NAMALWA (cell line): ENCODE measurements at places on chromosomes 3 and 15.
A peak's percentile ranks its signal among the peaks of the same experiment; 100 is the strongest.

DNA sequence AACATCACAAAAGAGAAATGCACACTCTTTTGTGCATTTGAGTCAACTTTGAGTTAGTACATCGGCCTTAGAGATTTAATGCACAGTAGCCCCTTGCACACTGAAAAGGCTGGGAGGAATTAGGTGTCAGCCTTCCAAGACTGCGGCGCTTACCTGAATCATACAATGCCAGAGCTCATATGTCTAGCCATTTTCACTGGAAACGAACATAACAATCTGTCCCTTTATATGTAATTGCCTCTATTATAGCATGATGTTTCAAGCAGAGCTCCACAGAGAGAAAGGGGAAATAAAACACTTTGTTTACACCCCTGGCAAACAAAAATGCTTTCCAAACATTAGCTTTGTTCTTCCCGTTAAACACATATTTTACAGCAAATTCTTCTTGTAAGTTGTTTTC, 315.7 kb upstream of the SLCO3A1 start:
- no peak for DNase-seq

GRCh38 chr3:175288621-175289020, 429.5 kb downstream of the NAALADL2 start:
- no peak for DNase-seq

GRCh38 chr15:29678504-29679034, 143.7 kb downstream of the TJP1 start:
- no peak for DNase-seq

DNA sequence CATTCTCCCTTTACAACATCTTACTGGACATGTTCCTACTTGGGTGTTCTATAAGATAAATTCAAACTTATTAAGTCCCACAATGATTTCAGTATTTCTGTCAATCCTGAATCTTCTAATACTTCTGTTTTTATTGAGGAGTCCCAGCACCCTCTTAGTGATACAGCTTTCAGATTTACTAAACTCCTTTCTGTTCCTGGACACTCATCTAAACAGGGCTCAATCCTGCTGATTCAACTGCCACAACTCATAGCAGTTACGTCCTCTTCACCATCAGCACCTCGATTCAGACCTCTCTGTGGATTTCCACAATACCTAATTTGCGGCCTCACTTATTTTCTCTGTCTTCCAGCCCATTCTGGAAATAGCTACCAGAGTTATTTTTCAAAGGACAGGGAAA, 101.6 kb downstream of the KCNMB2 start:
- no peak for DNase-seq

DNA sequence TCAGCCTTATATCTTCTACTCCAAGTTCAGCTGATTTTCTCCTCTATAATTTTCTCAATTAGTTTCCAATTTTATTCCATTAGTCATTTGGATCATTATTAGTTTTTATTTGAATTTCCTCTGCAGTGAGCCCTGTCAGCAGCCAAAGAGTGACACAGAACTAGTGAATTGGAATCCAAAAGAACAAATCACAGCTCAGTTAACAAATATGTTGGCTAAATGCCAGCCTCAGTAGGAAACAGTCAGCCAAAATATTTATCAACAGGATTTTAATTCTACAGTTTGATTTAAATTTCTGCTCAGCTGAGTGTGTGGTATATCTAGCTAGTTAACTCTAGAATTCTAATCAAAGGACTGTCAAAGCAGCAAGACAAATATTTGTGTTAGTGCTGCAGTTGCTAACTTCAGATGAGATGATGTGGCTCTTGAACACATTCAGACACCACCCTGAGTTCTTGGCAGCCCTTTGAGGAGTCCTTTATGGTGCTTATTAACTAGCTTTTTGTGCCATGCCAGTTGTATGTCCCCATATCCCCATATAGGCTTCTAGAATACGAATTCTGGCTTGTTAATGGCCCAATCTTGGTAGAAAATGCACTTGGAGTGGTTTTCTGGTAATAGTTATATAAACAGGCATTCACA, 194.5 kb downstream of the CPNE4 start:
- no peak for DNase-seq

GRCh38 chr15:63243101-63243500, 34.3 kb upstream of the APH1B start:
- no peak for DNase-seq

DNA sequence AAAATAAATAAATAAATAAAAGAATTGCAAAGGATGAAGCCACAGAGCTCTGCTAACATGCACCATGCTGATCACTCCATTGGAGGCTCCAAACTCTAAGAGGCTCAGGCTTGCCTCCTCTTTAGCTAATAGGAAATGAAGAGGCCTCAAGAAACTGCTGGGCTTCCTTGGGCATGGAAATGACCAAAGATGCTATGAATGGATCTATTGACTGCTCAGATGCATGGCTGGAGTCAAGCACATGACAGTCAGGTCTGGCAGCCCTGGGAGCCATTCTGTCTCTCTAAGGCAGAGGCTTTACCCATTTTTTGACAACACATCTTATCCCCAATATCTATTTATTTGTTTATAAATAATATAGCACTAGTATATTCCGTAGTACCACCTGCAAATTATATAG, 5.3 kb upstream of the LIPC start:
- no peak for DNase-seq

DNA sequence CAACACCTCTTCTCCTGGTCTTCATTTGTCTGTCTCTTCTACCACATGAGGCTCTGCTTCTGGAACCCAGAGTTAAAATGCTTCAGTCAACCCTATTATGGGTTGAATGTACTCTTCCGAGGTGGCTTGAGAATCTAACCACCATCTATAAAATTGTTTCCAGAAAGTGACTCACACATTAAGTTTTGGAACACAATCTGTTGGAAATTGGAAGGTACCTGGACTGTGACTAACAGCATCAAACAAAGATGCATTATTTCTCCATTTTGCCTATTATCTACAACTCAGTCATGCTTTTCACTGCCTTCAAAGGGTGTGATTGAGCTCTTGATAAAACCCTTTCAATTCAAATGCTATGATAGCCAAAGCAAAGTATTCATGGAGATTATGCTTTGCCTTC, 499.0 kb upstream of the SEMA6D start:
- DNase-seq, result no peak

- DNase-seq, result no peak
Observed at GRCh38 chr15:77831986-77832385, 199.3 kb upstream of the LINGO1 start.

GRCh38 chr3:175535351-175535750, 676.2 kb downstream of the NAALADL2 start:
- no peak for DNase-seq

- no peak for DNase-seq
Observed at GRCh38 chr3:128395500-128396162, 71.1 kb downstream of the DNAJB8 start.

- DNase-seq, result peak; percentile 30
Observed at GRCh38 chr3:101677436-101678286, 729 bp upstream of the ZBTB11 start.

- no peak for DNase-seq
Observed at GRCh38 chr15:93291380-93291779, 202.4 kb upstream of the RGMA start.

- DNase-seq, result no peak
Observed at GRCh38 chr3:165406425-165406824, 210.2 kb upstream of the SLITRK3 start.

GRCh38 chr3:117407317-117407716, 697.7 kb downstream of the TUSC7 start:
- DNase-seq, result peak; percentile 26

GRCh38 chr3:140708815-140709214, 31.0 kb downstream of the TRIM42 start:
- no peak for DNase-seq

DNA sequence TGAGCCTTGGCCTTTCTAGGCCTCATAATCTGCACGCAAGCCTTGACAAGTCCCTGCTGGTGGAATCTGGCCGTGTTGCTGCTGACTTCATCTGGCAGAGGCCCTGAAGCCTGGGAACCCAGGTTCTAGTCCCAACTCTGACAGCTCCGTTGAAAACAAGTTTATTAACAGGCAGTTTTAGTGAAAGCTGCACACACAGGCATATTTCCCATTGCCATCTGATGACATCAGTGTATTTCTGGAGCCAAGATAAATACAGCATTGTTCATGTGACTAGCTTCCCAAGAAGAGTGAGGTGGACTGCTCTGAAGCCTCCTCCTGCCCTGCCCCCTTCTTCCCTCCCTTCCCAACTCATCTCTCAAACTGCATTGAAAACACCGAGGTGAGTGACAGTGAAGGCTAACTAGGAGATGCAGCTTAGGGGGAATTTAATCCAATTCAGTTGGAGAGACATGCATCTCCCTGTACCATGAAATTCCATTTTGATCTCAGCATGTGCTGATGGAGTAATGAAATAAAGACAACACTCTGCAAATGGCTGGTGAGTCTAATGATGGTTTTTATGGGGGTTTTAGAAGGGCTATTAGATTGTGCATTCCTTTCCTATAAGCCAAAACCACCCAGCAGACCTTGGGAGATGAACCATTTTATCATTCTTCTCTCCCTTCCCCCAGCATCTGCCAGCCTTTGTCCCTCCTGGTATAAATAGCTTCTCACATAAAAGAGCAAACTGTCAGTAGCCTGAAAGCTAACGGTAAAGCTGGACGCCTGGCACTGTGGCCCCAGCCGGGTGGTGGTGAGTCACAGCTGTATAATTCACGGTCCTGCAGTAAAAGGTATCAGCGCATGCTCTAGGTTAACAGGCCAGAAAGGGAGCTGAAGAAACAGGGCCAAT, 38.0 kb downstream of the PRICKLE2 start:
- no peak for DNase-seq

- peak; percentile 91 for DNase-seq
Observed at GRCh38 chr3:187025656-187026316, 95.5 kb downstream of the ST6GAL1 start.

GRCh38 chr15:57485869-57486268, 105.8 kb upstream of the MYZAP start:
- no peak for DNase-seq

- DNase-seq, result no peak
Observed at GRCh38 chr3:125479091-125479490, 40.9 kb downstream of the SNX4 start.

DNA sequence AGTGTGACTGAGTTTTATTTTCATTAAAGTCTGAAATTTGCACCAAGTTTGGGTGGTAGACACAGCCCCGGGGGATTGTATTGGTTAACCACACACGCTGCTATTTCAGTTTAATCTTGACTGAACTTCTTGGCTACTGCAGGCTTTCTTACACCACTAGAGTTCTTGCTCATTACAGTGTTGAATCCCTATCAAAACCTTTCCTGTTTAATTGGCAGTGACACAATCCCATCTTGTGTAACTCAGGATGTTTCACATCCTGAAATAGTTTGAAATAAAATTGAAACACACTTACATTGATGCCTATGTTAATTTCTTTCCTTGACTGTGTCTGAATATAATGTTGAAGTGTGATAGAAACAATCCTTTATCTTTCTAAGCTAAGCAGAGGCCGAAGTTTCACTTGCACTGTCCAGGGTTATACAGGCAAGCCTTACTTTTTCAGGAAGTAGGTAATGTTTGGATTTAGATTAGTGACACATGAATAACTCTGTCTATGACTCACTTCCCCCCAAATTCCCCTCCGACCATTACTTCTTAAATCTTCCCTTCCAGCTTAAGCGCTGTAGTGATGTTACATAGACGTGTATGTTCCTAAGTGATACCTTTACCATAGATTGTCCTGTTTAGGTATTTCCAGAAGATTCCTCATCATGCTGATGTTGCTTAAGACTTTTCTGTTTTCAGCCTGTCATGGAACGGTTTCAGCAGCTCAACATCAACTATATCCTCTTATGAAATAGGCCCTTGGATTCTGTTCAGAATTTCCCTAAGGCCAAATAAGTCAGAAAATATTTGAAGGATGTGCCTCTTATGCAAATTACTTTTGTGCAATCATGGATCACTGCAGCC, 16.8 kb downstream of the ATG7 start:
- peak; percentile 43 for DNase-seq

GRCh38 chr3:108488631-108489030, 21.8 kb downstream of the MYH15 start:
- no peak for DNase-seq

GRCh38 chr3:194572143-194572789, 61.0 kb downstream of the TMEM44 start:
- DNase-seq, result no peak

GRCh38 chr3:132134611-132135010, 99.8 kb upstream of the CPNE4 start:
- no peak for DNase-seq

DNA sequence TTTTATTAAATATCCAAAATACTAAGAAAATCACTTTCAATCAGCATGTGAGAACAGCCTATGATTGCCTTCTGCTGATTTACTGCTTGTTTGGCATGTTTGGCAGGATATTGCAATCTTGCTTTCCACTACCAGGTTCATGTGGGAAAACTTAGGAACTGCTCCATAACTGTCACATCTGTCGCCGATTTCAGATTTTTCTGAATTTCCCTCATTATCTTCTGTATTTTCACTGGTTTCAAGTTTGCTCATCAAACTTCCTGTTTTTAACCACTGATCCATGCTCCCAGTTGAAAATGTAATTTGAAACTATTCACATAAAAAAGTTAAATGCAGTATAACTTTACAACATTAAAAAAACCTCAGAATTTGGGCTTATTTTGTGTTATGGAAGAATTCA, 93.0 kb downstream of the NFKBIZ start:
- peak; percentile 49 for DNase-seq

DNA sequence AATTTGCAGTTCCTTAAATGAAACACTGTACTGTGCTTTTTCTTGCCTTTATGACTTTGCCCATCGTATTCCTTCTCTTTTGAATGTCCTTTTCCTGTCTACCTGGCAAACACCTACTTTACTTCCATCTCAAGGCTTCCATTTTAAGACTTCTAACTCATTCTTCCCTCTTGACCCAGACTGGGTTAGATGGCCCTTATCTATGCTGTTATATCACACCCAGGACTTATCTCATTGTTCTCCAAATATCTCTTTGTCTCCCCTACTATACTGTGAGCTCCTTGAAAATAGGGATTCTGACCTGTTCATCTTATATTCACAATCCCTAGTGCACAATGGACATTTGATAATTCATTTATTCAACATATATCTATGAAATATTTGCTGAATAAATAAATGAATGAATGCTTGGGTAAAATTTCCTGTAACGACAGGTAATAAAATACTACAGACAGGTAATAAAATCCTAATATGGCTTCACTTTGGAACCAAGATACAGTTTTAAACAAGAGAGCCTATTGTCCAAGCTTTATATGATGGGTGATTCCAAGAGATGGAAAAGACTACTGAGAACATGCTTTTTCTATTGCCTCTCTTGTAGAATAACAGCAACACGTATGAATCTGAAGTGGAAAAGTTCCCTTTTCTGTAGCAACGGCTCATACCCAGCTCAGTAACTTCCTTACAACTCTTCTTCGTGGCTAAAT, 22.7 kb downstream of the EFL1 start:
- no peak for DNase-seq

- DNase-seq, result no peak
Observed at GRCh38 chr15:99306694-99307338, 55.5 kb downstream of the LRRC28 start.

GRCh38 chr3:178393824-178394223, 142.4 kb upstream of the KCNMB2 start:
- no peak for DNase-seq

- DNase-seq, result no peak
Observed at GRCh38 chr15:48413304-48413703, 82.1 kb downstream of the DUT start.
